NCI-H1436 (cell line): ENCODE measurements at places on chromosomes 3 and 15.

- DNase-seq: no peak
Observed at GRCh38 chr3:132972333-132972732, 65.9 kb upstream of the TMEM108 start.

GRCh38 chr15:101597360-101597928 is 54.7 kb downstream of the TM2D3 start:
- DNase-seq: no peak

DNA sequence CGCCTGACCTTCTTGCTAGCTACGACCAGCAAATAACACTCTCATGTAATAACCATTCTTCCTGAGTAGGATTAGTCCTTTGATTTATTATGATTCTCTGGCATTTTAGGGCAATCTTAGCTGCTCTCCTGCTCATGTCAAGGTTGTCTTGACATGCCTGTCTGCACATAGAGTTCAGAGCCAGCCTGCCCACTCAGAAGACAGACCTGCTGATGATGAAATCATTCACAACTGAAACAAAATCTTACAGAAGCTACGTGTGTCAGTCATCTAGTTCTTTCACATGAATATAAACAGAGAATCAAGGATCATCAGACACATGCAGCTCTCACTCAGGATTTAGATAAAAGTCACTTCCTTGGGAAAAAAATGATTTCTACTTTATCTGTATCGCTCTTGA is 173.6 kb upstream of the LYSMD4 start:
- no peak for DNase-seq

GRCh38 chr3:42778644-42779043 is 5.6 kb upstream of the CCDC13 start:
- DNase-seq: no peak

- no peak for DNase-seq
Observed at GRCh38 chr3:11185564-11186317, 31.4 kb downstream of the HRH1 start.

- DNase-seq: peak; percentile 37
Observed at GRCh38 chr3:51669241-51670052, 1.6 kb upstream of the TEX264 start.

- DNase-seq: no peak
Observed at GRCh38 chr15:62337934-62338333, 172.8 kb upstream of the C2CD4B start.

DNA sequence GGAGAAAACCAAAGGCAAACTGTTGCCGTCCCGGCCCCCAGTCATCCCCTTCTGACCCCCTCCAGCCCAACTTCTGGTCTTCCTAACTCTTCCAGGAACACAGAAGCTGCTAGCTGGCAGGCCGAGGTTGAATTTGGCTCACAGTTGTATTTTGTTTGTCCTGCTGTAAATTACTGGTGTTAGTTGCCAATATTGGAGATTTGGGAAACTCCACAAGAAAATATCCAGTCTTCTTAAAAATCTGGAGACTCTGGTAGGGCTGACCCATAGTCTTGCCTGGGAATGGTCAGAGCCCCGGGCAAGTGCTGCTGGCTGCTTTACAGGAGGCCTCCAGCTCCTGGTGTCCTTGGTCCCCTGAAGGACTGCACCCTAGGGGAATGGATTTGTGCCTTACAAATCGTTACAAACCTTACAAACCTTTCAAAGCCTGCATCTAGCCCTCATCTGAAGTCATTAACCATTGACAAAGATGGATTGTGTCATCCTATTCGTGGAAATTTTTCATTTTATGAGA is 112.0 kb upstream of the MCTP2 start:
- DNase-seq: no peak

DNA sequence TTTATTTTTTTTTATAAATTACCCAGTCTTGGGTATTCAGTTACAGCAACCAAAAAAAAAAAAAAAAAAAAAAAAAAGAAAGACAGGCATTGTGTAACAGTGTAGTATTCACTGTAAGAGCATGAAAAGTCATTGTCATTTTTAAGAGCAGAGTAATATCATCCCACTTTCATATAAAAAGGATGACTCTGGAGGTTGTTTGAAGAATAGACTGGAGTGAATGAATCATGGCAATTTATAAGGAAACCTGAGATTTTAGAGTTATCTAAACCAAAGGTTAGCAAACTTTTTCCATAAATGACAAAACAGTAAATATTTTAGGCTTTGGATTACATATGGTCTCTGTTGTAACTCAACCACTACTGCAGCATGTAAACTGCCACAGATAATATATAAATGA is 794.9 kb downstream of the NTRK3 start:
- DNase-seq: no peak

DNA sequence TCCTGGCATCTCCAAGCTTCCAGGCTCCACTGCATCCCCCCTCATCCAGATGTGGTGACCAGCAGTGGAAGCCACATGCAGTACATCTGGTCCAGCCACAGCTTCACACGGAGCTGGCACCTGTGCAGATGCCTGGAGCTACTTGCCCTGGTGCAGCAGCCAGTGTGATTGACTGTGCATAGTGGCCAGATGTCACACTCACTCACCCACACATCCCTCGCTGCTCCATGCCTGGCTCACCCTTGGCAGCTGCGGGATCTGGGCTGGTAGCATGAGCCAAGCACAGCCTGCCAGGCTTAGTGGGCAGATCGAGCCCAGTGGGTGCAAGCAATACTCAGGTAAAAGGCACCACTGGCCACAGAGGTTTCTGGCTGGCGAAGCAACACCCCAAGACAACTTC is 398.0 kb upstream of the CNTN4 start:
- no peak for DNase-seq

GRCh38 chr15:83565553-83566159 is 88.3 kb upstream of the ADAMTSL3 start:
- no peak for DNase-seq

DNA sequence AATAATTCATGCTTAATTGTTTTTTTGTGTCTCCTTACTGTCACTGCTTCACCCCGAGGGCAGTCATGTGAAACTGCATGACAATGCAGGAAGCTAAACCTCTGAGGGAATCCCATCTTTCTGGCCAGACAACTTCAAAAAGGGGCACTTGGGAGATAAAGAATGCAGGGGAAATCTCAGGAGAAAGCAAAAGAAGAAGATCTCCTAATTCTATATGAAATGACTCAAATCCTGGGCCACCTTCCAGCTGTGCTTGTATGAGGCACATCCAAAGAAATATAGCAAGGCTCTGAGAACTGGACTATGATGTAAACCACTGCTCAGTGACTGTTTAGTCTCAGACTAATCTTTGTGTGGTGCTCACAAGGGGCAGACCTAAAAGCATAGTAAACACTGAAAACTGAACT is 22.6 kb upstream of the UMPS start:
- no peak for DNase-seq

GRCh38 chr3:72582963-72583362 is 265.3 kb downstream of the SHQ1 start:
- DNase-seq: no peak

DNA sequence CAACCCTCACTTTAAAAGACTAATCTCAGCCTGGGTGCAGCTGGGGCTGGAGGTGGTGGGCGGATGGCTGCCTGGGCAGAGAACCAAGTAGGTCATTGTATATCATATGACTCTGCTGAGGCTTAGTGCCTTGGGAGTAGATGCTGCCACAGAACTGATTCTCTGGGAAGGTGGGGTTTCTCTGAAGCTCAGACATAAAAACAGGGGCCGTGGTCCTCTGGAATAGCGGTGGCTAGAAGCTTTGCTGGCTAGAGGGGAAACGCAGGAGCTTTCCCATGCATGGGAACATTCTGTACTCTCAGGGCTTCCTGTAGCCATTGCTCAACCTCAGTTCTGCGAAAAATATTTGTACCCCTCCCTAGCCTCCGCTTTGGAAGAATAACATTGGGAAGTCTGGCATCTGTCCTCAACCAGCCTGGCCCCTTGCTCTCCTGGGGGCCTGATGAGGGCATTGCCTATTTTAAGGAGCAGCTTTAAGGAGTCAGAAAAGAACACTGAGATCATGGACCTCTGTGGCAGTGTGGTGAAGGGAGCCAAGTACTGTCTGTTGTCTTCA is 14.7 kb downstream of the TIMP4 start:
- no peak for DNase-seq

- no peak for DNase-seq
Observed at GRCh38 chr3:111194048-111194447, 122.4 kb downstream of the NECTIN3 start.

- DNase-seq: no peak
Observed at GRCh38 chr3:98556164-98557130, 24.7 kb downstream of the GPR15 start.

DNA sequence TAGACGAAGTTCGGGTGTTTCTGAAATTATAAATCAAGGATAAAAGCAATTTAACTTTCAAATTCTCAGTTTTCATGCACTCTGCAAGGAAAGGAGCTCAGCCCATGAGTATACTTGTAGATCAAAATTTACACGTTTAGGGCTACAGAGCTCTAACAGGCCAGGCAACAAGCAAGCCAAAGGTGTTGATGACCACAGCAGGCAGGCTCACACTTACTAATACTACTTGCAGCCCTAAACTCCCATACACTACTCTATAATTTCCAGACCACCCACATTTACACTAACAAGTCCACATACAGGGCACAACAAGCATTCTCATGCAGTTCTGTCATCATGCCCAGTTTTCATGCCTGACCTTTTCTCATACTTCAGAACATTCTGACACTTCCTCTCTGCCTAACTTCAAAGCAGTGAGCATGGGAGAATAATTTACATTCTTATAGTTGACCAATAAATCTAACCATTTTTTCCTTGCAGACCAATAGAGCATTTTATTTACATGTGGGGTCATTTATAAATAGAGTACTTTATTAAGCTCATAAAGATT is 124.7 kb upstream of the FRMD4B start:
- DNase-seq: no peak

DNA sequence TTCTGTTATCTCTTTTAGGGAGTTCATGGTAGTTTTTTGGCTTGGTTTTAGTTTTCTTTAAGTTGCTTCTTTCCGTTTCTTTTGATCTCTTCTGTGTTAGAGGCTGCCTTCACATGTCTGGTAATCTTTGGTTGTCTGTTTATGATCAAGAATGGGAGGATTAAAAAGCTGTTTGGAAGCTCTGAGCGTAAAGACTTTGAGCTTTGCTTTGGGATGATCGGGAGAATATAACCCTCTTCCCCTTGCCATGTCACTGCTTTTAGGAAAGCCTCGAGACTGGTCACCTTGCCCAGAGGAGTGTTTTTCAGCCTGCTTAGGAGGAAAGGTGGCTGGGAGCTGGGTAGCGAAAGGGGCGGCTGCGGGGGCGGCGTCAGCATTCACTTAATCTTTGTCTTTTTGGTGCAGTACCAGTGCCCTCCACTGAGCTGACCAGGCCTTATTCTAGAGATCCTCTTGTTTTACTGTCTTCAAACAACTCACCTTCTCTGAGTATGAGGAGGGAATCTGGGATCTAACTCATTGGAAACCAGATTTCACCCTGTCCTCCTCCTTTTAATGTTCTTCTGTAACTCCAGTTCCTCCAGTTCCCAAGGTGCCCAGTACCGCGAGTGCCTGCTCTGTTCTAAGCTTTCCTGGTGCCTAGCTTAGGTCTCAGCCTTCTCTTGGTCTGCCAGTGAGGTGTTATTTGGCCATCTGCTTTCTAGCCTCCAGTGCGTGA is 15.5 kb downstream of the TATDN2 start:
- no peak for DNase-seq

DNA sequence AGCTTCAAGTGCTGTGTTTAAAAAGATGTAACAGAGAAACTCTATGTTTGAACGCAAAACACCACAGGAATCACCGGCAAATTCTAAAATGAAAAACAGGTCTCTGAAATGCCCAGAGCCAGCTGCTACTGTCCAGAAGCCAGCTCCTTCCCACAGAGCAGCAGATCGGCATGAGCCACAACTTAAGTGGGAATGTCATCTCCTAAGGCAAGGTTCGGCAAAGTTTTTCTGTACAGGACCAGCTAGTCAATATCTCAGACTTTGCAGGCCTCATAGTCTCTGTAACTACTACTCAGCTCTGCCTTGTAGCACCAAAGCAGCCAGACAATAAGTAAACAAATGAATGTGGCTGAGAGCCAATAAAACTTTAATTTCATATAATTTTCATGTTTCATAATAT is 4.9 kb downstream of the PLOD2 start:
- no peak for DNase-seq

- DNase-seq: no peak
Observed at GRCh38 chr15:71043373-71043772, 71.9 kb upstream of the THSD4 start.

DNA sequence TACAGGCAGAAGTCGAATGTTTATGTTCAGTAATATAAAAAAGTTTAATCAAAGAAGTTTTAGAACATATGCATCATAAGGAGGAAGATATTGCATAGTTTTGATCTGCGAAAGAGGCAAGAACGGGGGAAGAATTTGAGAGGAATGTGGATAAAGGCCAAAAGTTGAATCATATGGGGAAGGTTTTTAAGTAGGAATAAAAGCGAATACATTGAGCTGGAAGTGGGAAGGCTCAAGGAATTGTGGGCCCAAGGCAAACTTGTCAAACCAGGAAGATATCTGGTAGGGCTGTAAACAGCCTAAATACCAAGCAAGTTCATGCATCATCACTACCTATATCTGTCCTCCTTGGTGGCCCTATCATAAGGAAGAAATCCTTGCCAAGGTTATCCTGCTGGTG is 186.9 kb downstream of the MAGI1 start:
- no peak for DNase-seq

DNA sequence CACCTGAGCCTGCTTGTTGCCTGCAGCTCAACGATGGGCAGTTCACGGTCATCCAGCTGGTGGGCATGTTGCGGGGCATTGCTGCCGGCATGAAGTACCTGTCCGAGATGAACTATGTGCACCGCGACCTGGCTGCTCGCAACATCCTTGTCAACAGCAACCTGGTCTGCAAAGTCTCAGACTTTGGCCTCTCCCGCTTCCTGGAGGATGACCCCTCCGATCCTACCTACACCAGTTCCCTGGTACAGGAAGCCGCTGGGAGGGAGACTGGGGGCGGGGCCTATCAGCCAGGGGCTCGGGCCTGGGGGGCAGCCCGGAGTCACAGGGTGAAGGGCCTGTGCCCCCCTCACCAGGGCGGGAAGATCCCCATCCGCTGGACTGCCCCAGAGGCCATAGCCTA is 18.8 kb downstream of the EPHB3 start:
- no peak for DNase-seq

DNA sequence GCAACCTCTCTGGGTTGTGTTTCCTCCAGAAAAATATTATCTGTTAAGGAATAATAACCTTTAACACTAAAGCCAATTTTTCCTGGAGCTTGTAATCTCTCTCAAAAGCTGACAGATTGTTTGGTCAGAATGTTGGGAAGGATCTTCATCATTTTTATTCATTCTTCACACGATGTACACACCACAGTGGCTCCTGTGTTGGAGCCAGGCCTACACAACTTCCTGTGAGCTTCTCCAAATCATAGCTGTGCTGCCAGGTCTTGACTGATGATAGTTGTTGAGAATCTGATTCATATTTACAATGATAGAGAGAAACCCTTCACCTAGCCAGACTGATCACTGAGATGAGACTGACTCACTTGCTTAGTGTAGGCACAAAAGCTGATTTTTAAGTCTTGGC is 151.0 kb upstream of the ROBO2 start:
- DNase-seq: no peak

DNA sequence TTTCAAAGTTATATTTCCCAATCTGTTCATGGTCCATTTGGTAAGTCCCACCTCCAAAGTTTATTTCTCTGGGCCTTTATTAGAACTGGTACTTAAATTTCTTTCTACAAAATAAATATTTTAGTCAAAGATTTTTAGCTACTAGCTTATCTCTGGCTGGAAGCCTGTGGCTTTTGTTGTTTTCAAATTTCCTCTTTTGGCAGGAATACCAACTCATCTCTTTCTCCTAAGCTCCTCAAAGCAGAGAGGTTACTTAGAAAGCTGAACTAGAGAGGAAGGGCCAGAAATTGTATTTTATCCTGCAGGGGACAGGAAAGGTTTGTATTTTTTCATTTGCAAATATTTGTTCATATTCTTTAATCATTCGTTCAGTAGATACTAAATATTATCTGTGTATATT is 227.8 kb downstream of the TBL1XR1 start:
- DNase-seq: no peak
